ENCODE measurements at places on chromosomes 3 and 15.
A peak's percentile ranks its signal among the peaks of the same experiment; 100 is the strongest.

- peak; percentile 75 for DNase-seq
Measured at GRCh38 chr3:66407611-66408218, 93.1 kb downstream of the LRIG1 start.

DNA sequence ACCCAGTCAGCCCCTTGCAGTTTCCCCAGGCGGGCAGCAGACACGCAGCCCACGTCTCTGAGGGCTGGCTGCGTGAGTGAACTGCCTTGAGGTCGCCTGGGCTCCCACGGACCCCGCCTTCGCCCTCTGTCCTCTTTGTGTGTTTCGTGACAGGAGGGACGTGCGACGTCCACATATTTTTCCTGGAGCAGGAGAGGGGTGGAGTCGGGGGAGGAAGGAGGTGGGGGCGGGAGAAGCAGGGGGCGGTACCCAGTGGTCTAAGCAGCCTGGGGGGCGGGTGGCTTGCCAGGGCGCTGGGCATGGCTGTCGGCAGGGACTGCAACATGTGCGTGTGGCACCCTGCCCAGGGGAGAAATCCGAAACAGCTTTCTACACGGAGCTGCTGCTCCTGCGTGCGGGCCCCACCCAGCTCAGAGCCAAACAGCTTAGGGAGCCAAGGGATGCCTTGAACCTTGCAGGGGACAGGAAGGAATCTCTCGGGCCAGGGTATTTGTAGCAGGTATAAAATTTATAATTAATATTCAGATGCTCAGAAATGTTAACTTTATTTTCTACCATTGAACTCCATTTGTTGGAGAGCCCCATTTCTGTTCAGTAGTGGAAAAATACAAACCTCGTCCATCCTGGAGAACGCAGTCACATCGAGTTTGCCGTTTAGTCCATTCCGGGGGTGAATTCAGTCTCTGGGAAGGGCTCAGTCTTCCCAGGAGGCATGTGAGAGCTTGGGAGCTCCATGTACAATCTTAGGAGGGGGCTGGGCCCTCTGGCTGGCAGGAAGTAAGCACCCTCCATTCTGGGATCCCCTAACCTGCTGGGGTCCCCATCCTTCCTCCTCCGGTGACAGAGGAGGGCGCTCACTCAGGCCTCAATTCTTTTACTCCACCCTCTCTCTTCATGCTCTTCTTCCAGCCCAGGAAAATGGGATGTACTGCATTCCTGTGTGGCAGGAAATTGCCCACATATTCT, 79.1 kb upstream of the MEF2A start:
- DNase-seq: no peak

DNA sequence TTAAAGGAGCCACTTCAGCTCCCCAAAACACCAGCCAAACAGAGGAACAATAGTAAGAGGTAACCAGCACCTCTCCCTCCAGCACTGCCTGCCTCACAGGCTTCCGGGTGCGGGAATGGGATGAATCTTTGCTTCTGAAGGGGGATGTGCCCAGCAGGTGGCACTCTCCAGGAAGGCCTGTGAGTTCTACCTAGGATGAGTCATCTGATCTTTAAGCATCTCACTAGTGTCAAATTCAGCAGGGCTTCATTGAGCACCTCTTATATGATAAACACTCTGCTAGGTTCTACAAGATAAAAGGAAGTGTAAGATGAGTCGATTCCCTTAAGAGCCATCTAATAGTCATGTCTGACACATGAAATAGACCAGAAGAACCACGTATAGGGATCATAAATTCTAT, 237.4 kb upstream of the UMPS start:
- no peak for DNase-seq

DNA sequence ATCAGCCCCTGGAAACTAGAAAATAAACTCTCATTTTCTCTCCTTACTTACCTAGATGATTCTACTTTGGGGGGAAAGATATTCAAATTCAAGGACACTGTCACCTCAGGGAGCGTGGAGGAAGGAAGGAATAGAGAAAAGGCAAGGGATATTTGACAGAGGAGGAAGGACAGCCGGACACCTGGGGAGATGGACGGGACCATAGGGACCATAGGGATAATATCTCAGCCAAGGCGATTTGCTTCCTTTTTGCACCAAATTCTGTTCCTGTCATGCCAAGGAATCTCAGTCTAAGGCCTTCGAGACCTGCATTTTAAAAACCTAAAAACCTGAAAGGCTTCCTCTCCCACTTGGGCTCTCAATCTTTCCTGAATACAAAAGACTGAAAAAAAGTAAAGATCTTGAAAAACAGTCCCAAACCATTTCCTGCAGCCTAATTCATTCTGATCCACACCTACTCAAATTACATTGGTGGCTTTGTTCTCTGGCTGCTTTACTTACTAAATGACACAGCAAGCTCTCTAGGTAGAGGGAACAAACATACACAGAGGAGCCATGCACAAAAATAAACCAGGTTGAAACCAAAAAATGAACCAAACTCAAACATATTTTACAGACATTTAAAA, 73.9 kb upstream of the SLC24A5 start:
- no peak for DNase-seq

DNA sequence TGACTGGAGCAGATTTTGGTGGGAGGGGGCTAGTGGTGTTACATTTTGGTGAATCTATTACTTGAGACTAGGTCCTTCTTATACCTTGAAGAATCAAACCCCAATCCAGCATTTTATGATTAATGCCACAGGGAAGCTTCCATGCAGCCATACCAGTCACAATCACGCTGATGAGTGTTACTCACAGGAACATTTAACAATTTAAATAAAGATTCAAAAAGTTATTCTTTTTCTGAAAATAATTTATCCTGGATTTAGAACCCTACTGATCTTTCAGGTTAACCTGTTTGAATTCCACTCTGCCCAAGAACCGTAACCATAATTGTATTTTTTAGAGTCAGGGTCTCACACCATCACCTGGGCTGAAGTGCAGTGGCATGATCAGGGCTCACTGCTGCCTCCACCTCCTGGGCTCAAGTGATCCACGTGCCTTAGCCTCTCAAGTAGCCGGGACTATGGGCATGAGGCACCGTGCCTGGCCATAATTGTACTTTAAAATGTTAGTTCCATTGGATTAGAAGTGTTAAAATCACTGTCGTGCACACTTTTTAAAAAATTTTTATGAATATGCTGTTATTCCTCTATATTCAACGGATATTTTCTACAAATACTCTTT, 929 bp upstream of the MTMR10 start:
- DNase-seq: no peak

GRCh38 chr15:80161468-80162016, 8.7 kb downstream of the FAH start:
- no peak for DNase-seq

DNA sequence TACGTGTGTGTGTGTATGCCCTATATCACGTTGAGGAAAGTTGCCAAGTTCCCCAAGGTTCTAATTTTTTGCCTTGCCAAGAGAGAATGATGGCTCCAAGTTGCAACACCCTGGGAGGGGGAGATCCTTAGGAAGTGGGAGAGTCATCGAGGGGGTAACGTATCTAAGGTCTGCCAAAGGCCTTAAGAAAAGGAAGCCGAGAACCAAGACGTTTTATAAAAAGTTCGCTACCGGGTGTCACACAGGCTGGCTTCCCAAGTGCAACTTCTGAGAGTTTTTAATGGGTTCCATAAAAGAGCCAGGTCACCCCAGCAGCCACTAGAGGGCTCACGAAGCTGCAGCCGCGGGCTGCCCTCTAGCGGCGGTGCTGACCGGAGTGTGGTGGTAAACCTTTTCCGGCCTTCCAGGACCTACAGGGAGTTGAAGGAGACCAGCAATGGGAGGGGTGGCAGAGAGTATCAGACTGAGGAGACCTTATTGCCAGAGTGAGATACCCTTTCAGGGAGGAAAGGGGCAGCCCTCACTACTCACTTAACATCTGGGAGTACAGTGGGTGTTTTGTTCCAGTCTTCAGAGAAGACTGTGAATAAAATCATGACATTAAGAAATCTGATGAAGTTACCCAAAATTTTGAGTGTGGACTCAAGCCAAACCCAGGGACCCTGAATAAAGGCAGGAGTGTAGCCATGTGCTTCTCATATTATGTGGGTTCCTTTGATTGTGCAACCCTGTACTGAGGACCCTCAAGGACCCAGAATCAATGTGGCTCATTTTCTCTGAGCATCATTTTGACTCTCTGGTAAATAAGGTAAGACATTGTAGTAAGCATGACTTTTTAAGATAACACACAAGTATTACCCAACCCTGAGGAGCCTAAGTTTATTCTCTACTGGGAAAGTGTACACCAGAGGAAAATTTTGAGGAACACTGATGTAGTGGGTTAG, 2.5 kb upstream of the RFX7 start:
- DNase-seq: peak; percentile 85

DNA sequence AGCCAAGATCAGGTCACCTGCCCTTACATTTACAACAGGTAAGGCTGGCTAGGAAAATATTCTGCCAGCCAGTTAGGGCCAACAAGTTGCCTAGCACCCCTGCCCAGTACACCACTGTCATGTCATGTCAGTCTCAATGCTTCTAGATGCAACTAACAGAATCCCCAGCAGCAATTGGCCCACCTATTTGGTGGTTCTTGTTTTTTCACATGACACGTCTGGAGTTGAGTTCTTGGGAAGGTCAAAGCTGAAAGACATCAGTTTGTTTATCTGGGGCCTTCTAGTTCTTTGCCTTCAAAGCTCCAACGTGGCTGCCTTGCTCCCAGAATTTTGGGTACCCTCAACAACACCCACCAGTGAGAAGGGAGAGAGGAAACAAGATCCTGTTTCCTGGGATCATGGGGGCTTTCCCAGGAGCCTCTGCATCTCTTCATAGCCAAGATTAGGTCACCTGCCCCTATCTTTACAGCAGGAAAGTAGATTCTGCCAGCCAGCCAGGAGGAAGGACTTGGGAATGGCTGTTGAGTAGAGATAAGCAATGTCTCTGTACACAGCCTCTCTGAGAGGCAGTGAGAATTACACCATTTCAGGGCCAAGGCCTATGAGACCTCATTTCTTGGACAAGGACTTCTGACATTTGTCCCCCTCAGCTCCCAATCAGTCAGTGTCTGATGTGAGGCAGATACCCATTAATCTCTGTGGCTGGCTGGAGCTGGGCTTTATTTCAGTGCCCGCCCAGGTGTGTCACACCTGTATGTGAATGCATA, 8.6 kb downstream of the GPX1 start:
- DNase-seq: no peak

GRCh38 chr3:99938270-99938911, 120.7 kb downstream of the CMSS1 start:
- DNase-seq: no peak

DNA sequence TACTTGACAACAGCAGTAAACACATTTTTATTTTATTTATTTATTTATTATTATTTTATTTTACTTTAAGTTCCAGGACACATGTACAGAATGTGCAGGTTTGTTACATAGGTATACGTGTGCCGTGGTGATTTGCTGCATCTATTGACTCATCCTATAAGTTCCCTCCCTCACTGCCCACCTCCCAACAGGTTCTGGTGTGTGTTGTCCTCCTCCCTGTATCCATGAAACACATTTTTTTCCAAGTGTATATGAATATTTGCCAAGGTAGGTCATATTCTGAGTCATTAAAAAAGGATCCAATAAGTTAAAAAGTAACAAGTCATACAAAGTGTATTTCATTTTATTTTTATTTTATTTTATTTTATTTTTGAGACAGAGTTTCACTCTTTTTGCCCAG, 567.3 kb upstream of the KCNMB2 start:
- DNase-seq: no peak

DNA sequence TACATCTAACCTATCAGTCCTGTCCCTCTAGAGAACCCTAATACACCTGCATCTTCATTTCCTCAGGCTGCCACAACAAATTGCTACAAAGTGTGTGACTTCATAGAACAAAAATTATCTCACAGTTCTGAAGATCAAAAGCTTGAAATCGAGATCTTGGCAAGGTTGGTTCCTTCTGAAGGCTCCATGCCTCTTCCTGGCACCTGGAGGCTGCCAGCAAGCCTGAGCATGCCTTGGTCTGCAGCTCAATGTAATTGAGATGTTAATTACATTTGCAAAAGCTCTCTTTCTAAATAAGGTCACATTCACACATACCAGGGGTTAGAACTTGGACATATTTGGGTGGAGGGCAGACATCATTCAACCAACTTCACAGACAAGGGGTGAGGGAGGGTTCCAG, 86.4 kb upstream of the ABHD17C start:
- DNase-seq: no peak

GRCh38 chr3:197001972-197002700, 27.5 kb downstream of the MELTF start:
- DNase-seq: no peak

DNA sequence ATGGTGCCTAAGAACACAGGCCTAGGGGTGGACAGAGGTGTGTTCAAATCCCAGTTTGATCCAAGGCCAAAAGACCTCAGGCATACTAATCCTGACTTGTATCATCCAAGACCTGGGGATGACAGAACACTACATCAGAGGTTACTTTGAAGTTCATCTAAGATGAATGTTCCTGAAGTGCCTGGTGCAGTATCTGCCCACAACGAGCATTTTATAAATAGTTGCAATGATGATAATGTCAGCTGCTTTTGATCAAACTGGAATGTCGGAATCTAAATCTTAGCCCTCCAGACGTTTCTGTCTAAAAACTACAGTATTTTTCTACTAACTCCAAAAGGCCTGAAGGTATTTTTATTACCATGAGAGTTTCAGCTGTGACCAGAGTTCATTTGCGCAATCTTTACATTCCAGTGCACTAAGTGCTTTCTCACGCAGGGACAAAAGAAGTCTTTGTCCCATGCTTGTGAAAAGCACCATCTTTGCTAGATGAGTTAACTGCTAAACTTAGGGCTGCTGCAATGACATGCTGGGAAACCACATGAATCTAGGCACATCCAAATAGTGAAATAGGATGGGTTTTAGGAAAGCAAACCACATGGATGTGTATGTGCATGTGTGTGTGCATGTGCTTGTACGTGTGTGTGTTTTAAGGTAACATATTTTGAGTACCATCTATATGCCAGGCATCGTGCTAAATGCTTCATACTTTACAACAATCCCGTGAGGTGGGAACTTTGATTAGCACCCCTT, 18.1 kb downstream of the ANXA2 start:
- no peak for DNase-seq

DNA sequence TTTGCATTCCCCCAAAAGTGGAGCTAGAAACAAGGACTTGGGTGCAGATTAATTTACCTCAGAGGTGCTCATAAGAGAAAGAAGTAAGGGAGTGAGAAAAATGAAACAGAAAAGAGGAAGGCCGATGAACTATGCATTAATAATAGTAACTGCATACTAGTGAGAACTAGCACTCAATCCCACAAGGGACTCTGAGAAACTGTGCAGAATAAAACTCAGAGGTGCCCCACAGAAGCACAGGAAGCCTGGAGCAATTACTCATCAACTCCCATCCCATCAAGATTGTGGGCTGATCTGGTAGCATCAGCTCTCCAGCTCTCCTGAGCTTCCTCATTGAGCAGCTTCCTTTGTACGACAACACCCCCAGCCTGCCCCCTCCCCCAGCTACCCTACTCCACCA, 50.8 kb downstream of the CLDN18 start:
- no peak for DNase-seq

DNA sequence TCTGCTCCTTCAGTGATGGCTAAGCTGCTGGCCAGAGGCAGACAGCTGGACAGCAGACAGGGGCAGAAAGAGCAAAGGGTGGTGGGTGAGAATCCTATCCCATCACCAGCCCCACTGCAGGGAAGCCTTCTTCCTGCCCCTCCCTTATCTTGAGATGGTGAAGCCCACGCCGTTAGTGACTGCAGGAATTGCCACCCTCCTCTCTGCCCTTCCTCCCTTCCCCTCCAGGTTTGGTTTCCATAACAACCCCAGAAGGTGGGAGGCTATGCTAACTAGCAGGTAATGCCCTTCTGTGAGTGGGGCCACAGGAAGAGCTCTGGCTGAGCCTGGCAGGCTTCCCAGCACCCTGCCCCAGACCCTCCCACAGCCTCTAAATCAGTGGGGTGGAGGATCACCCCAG, 32.8 kb downstream of the SCN5A start:
- no peak for DNase-seq

- no peak for DNase-seq
Measured at GRCh38 chr15:44591326-44591725, 54.4 kb downstream of the EIF3J start.
